ENCODE measurements at places on chromosomes 11 and 22.

GRCh38 chr22:19880786-19881569 is 26.3 kb upstream of the GNB1L start:
- DNase-seq, result no peak

DNA sequence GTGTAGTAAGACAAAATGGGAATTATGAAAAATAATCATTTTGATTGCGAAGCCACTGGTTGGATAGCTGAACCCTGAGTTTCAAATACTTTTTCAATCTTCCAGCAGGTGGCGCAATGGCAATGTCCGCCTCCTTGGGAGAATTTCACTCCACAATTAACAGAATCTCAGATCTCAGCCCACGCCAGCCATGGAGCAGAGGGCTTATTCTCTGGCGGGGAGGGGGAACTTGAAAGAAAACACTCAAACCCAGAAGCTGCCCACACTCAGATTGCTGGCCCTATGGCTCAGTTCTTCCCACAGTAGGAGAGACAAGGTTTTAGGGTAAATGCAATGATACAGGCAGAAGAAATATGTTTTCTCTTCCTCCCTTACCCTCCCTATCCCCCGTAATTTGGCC is 38.7 kb upstream of the RCN1 start:
- peak; percentile 3 for DNase-seq

- DNase-seq, result no peak
Measured at GRCh38 chr11:106552694-106553203, 465.5 kb downstream of the GUCY1A2 start.

DNA sequence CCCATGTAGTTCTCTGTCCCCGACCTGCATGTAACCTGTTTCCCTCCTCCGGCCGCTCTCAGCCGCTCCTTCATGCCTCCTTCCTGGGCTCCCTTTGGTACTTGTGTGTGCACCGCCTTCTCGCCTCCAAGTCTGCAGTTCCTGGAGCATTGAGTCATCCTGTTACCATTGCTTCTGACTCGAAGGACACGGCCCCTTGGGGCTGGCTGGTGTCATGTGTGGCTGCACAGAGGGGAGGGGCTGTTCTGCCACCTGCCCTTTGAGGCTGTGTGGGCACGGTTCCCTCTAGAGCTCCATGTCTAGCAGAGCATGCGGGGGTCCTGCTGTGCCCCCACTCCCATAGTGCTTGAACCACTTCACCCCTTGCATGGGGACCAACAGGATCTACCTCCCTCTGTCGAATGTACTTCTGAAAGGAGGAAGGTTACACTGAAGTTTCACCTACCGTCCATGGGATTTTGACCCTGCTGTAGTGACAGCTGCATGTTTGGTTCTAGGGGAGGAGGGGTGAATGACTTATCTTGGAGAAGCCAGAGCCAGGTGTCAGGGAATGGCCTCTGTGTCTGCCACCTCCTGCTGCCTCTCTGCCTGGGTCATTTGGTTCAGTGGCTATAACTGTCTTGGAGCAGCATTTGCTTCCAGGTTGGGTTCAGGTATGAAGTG is 39.6 kb downstream of the BCR start:
- no peak for DNase-seq

DNA sequence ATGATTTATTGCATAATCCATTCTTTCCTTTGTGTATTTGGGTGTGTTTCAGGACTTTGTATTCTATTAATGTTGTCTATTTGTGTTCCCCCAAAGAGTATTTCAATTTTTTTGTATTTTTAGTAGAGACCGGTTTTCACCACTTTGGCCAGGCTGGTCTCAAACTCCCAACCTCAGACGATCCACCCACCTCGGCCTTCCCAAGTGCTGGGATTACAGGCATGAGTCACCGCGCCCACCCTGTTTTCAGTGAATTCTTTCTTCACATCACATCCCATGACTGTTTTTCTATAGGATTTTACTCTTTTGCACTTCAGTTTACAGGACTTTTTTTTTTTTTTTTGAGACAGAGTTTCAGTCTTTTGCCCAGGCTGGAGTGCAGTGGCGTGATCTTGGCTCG is 46.3 kb downstream of the RBX1 start:
- DNase-seq, result no peak

DNA sequence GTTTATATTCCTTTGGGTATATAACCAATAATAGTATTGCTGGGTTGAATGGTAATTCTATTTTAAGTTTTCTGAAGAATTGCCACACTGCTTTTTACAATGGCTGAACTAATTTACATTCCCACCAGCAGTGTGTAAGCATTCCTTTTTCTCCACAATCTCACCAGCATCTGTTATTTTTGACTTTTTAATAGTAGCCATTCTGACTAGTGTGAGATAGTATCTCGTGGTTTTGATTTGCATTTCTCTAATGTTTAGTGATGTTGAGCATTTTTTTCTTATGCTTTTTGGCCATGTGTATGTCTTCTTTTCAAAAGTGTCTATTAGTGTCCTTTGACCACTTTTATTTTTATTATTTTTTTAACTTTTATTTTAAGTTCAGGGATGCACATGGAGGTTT is 275.3 kb downstream of the METTL15 start:
- no peak for DNase-seq

DNA sequence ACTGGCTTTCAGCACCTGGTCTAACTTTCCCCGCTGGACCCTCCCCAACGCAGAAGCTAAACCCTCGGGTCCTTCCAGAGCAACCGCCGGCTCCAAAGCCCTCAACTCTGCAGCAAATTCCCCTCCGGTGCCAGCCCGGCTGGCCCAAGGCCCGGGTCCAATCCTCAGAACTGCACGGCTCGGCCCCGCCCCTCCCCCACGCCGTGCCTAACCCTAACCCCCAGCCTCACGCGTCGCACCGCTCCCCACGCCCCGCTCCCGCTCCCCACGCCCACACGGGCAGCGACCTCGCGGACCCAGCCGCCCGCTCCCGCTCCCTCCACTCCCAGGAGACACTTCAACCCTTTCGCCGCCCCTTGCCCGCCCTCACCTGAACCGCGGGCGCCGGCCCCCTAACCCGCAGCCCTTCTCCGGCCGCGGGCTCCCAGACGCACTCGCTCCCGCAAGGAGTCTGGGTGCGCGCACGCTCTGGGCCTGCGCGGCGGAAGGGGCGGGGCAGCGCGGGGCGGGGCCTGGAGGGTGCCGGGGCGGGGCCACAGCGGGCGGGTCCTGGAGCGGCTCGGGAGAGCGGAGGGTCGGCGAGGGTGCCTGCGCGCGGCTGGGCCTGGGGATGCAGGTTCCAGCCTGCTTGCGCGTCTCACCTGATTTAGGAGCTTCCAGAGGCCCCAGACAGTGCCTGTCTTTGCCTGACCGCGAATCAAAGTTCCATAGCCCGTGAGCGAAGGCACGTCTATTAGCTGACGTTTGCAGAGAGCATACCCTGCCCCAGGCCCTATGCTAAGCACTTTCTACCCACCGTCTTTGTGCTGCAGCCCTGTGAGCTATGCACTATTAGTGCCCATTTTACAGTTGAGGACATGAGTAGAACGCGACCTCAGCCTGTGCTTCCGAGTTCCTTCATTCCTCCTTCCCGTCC is at the start of gene NFRKB:
Gene NFRKB (minus strand): TSS at position 453 of the 916 bp plus-strand sequence. CDS start 2,729 bp downstream, outside the sequence.
- peak; percentile 83 for DNase-seq

DNA sequence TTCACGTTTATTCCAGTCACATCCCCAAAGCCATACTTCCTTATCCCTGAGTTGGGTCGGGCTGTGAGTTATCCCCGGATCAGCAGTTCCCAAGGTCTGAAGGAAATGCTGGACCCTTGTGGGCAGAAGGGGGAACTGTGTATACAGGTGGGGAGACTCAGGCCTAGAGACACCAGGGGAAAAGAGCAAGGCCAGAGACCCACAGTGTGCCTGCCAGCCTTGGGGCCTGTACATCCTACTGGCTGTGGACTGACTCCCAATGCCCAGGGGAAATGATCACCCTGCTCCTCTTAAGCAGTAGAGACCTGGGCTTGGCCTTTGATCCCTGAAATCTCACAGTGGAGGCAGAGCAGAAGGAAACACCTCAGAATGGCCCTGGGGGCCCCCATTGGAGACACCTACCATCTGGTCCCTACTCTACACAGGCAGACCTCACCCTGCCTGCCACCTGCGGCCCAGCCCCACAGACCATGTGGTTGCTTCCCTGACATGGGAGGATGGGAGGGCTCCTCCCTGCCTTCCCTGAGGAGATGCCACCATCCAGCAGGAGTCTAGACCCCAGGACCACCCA is 1.3 kb downstream of the SELENOM start:
- no peak for DNase-seq

All from stimulated activated CD8-positive, alpha-beta memory T cell treated with anti-CD3 and anti-CD28 coated beads, Interleukin-12 subunit alpha, Interleukin-12 subunit beta, amount 100 ng/mL, for 4 hours (primary cell).